ENCODE measurements at places on chromosomes 3 and 15. TPM values are rescaled to one million over a fixed set of nuclear protein-coding genes. Genes with fewer than 3 reads are reported as not detected.

ARHGEF26 gene
- total RNA-seq, result 22.9 TPM

GPR149 gene
- total RNA-seq, result not detected

PCOLCE2 gene
- total RNA-seq, result 1.8 TPM

RBM5 gene
- total RNA-seq, result 219 TPM

FBXO40 gene
- total RNA-seq, result not detected

FAM107A gene
- total RNA-seq, result 0.18 TPM

VEPH1 gene
- 10.3 TPM for total RNA-seq

CD86 gene
- not detected for total RNA-seq

GRCh38 chr3:142987080-142987700 is 14.2 kb upstream of the U2SURP start:
- DNase-seq, result no peak

- no peak for DNase-seq
Observed at GRCh38 chr15:75167588-75168350, 33.9 kb upstream of the C15orf39 start.

DNA sequence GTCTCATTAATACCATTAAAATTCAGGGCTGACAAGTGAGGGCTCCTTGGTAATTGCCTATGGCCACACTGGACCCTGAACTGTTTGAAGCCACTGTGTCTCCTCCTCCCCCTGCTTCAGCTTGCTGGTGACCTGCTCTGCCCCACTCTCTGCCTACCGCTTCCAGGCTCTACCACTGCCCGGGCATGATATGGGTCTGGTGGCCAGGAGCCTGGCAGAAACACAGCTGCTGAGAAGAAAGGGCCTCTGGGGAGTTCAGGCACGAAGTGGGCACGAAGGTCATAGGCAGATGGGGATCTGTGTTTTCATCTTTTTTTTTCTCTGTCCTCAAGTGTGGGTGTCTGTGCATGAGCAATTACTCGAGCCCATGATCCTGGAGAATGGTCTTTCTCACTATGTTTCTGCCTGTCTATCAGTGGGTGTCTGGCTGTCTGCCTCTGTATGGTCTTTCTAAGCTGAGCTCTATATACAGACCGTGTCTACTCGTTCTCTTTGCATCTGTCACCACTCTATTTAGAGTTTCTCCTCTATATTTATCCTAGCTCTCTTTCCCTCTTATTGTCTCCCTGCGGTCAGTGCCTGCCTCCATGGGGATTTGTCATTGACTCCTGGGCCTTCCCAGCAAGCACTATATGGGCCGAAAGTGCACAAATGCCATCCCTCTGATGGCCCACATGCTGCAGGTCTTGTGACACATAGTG is 42.1 kb upstream of the EPHB1 start:
- DNase-seq, result no peak

GRCh38 chr3:172233474-172234277 is 194.3 kb downstream of the FNDC3B start:
- no peak for DNase-seq

- DNase-seq, result no peak
Observed at GRCh38 chr3:38996193-38996592, 55.6 kb downstream of the SCN11A start.

GRCh38 chr15:78059110-78059839 is 18.2 kb downstream of the TBC1D2B start:
- DNase-seq, result no peak

- DNase-seq, result no peak
Observed at GRCh38 chr3:197327701-197328100, 29.3 kb upstream of the DLG1 start.

DNA sequence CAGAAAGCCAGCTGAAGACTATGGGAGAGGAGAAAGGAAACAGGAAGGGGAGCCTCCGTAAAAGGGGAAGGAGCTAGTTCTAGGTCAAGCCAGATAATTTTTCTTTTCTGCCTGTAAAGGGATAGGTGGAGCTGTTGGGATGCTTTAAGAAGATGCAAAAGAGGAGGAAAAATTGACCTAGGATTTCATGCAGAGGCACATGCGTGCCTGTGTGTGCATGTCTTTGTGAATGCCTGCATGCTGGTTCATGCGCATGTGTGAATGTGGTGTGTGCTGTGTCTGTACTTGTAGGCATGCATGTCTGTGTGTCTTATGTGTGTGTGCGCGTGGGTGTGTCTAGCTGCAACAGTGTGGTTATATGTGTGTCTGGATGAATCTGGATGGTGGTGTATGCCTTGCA is 27.3 kb downstream of the CCDC33 start:
- no peak for DNase-seq

Measured in endothelial cell (in vitro differentiated cells).